ENCODE measurements at places on chromosomes 2 and 18.
A peak's percentile ranks its signal among the peaks of the same experiment; 100 is the strongest.

DNA sequence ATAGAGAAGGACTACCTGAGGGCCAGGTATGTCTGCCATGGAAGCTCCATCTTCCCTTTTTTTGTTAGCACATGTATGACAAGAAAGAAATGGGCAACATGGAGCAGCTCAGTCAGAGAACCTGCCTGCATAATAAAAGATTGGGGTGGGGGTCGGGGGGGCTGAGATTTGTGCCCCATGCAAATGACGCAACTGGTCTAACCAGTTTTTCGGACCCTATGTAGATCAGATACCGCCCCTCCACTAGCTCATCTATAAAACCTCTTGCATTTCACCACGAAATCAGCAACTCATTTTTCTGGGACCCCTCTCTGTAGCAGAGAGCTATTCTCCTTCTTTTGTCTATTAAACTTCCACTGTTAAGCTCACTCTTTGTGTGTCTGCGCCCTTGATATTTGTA is 657.2 kb downstream of the ERBB4 start:
- H3K27me3 ChIP-seq: no peaks in the 10 kb centered on the region
- no peaks in the 10 kb centered on the region for H3K36me3 ChIP-seq
- no peak overlapping the region for H3K4me3 ChIP-seq
- DNase-seq: no peak
- no peaks in the 10 kb centered on the region for H3K4me1 ChIP-seq
- H3K27ac ChIP-seq: no peak overlapping the region

- H3K4me1 ChIP-seq: no peaks in the 10 kb centered on the region
- no peaks in the 10 kb centered on the region for H3K27me3 ChIP-seq
- no peak overlapping the region for H3K4me3 ChIP-seq
- H3K36me3 ChIP-seq: no peaks in the 10 kb centered on the region
- DNase-seq: no peak
- no peak overlapping the region for H3K27ac ChIP-seq
Observed at GRCh38 chr18:58392324-58393000, 236.4 kb downstream of the ALPK2 start.

- H3K36me3 ChIP-seq: no peaks in the 10 kb centered on the region
- H3K27ac ChIP-seq: no peak overlapping the region
- H3K4me3 ChIP-seq: no peak overlapping the region
- no peak for DNase-seq
- no peaks in the 10 kb centered on the region for H3K4me1 ChIP-seq
- no peaks in the 10 kb centered on the region for H3K27me3 ChIP-seq
Observed at GRCh38 chr2:214995926-214996670, 142.3 kb downstream of the ABCA12 start.

GRCh38 chr2:66237803-66238379 is 197.0 kb upstream of the MEIS1 start:
- no peaks in the 10 kb centered on the region for H3K27me3 ChIP-seq
- no peak for DNase-seq
- no peaks in the 10 kb centered on the region for H3K4me1 ChIP-seq
- H3K4me3 ChIP-seq: no peak overlapping the region

- peaks cover 42% of the 10 kb centered on the region for H3K4me1 ChIP-seq
- DNase-seq: peak; percentile 83
- H3K27me3 ChIP-seq: no peaks in the 10 kb centered on the region
- H3K27ac ChIP-seq: peak overlapping the region; percentile 94
- H3K4me3 ChIP-seq: peak overlapping the region; percentile 96
Observed at GRCh38 chr2:46943881-46944798, 28.5 kb upstream of the MCFD2 start.

GRCh38 chr2:198383392-198383791 is 579.0 kb downstream of the PLCL1 start:
- H3K36me3 ChIP-seq: no peaks in the 10 kb centered on the region
- no peak for DNase-seq
- H3K4me3 ChIP-seq: no peak overlapping the region
- no peak overlapping the region for H3K27ac ChIP-seq

DNA sequence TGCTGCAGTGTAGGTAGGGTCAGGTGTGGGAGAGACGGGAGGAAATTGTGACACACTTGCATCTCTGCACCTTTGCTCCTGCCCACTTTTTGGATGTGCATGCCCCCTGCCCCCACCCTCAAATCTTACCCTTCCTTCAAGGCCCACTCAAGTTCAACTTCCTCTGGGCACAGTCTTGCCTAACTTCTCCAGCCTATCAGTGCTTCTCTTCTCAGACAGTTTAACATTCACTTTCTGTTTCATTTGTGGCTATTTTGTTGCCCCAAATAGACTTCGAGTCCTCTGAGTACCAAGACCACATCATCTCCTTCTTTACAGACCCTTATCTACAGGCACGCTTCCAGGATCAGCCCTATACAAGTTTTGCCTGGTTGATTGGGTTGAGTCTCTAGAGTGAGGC is 2.7 kb downstream of the ST8SIA5 start:
- peaks cover 46% of the 10 kb centered on the region for H3K27me3 ChIP-seq
- DNase-seq: no peak
- no peak overlapping the region for H3K27ac ChIP-seq
- H3K36me3 ChIP-seq: no peaks in the 10 kb centered on the region
- peak overlapping the region; percentile 25 for H3K4me3 ChIP-seq

DNA sequence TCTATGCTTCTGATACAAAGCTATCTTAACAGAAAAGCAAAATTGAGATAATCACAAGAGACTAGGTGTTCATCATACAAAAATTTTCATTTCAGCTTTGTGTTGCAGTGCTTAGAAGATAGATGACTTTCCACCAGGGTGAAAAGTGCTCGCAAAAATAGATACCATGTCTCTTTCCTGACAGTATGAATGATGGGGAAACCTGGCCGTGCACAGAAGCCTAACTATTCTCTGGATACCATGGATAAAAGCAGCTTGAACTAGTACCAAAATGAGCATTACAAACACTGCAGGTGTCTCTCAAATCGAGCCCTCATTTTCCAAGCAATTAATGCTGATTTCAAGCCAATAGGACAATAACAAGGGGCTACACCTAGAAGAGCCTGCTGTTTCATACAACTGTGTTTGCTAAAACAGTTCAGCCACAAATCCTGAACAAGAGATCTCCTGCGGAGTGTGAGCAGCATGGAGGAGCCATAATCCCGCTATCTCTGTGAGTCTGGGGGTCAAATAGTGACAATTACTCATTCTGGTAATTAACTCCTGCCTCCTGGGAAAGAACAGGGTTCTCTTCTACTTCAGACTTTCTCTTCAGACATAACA is 507.6 kb downstream of the PID1 start:
- no peaks in the 10 kb centered on the region for H3K27me3 ChIP-seq
- DNase-seq: no peak
- H3K4me3 ChIP-seq: no peak overlapping the region
- H3K4me1 ChIP-seq: no peaks in the 10 kb centered on the region
- H3K36me3 ChIP-seq: peaks cover 4% of the 10 kb centered on the region

DNA sequence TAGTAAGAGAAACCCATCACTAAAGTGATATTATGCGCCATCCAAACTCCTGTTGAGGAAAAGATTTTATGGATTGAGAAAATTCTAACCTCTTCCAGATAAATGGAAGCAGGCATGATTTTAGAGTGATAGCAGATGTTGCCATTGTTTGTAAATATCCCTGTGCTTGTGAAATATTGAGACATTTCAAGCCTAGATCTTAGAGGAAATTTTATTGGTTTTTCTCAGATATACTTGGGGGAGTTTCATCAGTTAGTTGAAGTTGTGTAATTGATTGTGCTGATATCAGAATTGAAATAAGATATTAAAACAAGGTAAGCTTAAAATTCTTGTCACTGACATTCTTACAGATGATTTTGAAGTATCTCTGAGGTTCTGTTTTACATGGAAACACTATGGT is 390.9 kb upstream of the FANCL start:
- no peak overlapping the region for H3K4me3 ChIP-seq
- H3K27me3 ChIP-seq: peaks cover 5% of the 10 kb centered on the region
- H3K4me1 ChIP-seq: no peaks in the 10 kb centered on the region
- no peaks in the 10 kb centered on the region for H3K36me3 ChIP-seq

DNA sequence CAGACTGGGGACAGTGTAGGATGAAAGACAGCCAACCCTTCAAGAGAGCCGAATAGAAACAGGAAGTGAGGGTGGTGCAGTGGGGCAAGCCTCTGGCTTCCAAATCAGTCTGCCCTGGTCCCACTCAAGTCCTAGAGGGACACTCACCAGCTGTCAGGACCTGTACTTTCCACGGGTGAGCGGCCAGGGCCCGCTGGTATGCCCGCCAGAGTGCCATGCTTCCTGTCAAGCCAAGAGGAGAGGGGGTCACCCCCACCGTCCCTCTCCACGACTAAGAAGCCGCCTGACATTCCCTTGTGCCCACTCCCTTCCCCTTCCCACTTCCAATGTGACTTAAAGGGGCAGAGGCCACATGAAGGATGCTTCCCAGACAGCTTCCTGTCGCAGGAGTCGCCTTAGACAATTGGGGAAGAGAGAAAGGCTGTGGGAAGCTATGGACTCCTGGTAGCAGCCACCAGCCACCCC is 564 bp downstream of the MPV17 start:
- no peak for DNase-seq
- peak overlapping the region; percentile 98 for H3K4me3 ChIP-seq
- H3K4me1 ChIP-seq: peaks cover 18% of the 10 kb centered on the region
- H3K27ac ChIP-seq: peak overlapping the region; percentile 91
- peaks cover 9% of the 10 kb centered on the region for H3K36me3 ChIP-seq
- H3K27me3 ChIP-seq: no peaks in the 10 kb centered on the region

GRCh38 chr2:69988086-69988635 is 26.7 kb upstream of the ASPRV1 start:
- peak overlapping the region; percentile 10 for H3K27ac ChIP-seq
- no peaks in the 10 kb centered on the region for H3K27me3 ChIP-seq
- no peaks in the 10 kb centered on the region for H3K36me3 ChIP-seq
- peaks cover 18% of the 10 kb centered on the region for H3K4me1 ChIP-seq
- H3K4me3 ChIP-seq: no peak overlapping the region
- DNase-seq: no peak

DNA sequence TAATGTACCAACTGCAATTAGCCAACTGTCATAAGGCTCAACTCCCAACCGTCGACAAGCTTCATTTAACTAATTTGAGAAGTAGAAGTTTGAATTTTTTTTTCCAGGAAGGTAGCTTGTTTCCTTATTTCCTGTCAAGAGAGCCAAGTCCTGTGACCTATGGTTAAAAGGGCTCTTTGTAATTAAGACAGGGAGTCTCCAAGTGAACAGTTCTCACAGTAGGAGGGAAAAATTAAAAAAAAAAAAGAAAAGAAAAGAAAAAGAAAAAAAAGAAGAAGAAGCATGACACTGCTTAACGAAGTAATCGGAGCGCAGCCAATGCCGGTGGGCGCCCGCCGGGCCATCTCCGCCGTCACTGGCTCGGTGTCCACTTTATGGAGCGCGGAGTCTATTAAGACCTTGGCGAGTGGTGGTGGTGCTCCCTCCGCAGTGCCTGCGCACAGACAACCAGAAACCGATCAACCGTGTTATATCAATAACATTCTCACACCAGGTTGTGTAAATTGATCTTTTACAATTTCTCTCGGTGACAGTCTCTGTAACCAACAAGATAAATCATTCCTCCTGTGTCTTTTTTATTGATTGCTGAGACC is 197.2 kb upstream of the POU3F3 start:
- H3K4me3 ChIP-seq: no peak overlapping the region
- no peak for DNase-seq
- H3K27me3 ChIP-seq: peaks cover 26% of the 10 kb centered on the region
- H3K36me3 ChIP-seq: no peaks in the 10 kb centered on the region
- H3K4me1 ChIP-seq: peaks cover 15% of the 10 kb centered on the region
- no peak overlapping the region for H3K27ac ChIP-seq

DNA sequence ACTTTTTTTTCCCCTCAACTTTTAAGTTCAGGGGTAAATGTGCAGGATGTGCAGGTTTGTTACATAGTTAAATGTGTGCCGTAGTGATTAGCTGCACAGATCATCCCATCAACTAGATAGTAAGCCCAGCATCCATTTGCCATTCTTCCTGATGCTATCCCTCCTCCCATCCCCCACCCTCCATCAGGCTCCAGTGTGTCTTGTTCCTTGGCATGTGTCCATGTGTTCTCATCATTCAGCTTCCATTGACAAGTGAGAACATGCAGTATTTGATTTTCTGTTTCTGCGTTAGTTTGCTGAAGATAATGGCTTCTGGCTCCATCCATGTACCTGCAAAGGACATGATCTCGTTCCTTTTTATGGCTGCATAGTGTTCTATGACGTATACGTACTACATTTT is 47.2 kb upstream of the STON1 start:
- no peaks in the 10 kb centered on the region for H3K4me1 ChIP-seq
- no peak overlapping the region for H3K4me3 ChIP-seq
- peaks cover 17% of the 10 kb centered on the region for H3K36me3 ChIP-seq
- H3K27ac ChIP-seq: no peak overlapping the region
- no peak for DNase-seq

DNA sequence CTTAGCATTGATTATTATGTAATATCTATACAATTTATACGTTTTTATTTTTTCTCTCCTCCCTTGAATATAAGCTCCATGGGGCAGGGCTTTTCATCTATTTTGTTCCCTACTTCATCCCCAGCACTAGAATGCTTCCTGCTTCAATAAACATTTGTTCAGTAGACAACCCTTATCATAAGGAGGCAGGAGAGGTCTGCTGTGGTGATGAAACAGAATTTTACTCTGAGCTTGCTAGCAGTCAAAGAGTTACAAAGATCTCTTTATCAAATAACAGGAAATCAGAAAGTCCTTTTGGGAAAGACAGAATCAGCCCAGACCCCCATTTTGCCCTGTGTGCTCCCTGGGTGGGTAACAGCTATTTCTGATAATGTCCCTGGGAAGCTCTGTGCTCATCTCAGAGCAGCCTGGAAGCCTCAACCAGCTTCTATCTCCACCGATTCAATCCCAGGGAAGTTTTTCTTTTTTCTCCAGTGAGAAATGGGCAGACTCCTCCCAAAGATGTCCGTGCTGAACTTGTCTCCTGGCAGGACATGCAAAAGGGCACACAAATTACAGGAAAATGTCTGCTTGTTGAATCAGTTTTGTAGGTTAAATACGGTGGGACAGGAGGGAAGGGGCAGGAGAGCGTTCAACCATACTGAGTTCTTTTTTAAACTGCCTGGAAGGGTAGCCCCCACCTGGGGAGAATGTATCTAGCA is 84.7 kb upstream of the PKDCC start:
- no peaks in the 10 kb centered on the region for H3K36me3 ChIP-seq
- DNase-seq: no peak
- no peak overlapping the region for H3K4me3 ChIP-seq
- peaks cover 8% of the 10 kb centered on the region for H3K4me1 ChIP-seq

DNA sequence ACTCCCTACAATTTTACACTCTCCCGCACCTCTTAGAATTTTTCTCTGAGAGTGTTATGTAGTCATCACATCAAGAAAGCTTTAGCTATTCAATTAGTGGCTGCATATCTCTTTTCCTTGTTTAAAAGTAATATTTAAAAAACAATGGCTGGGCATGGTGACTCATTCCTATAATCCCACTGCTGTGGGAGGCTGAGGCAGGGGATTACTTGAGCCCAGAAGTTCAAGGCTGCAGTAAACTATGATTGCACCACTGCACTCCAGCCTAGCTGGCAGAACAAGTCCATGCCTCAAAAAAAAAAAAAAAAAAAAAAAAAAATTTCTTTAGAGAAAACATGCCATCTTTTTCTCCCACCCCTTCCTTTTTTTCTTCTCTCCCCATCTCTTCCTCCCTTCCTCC is 44.3 kb downstream of the AQP4 start:
- DNase-seq: no peak
- H3K4me1 ChIP-seq: no peaks in the 10 kb centered on the region
- no peak overlapping the region for H3K4me3 ChIP-seq

Measured in natural killer cell treated with Interleukin-12 subunit alpha and Interleukin-12 subunit beta and Interleukin-15 and Interleukin-18, amount 100 ng/mL, for 72 hours (primary cell).